Brain microvascular endothelial cell (primary cell): ENCODE measurements at places on chromosomes 1 and 21.
A peak's percentile ranks its signal among the peaks of the same experiment; 100 is the strongest.

- no peak for DNase-seq
Observed at GRCh38 chr1:103489935-103490334, 35.6 kb upstream of the RNPC3 start.

GRCh38 chr1:220007438-220007837 is 38.9 kb downstream of the EPRS1 start:
- no peak for DNase-seq

GRCh38 chr1:184533915-184534314 is 147.1 kb downstream of the C1orf21 start:
- no peak for DNase-seq

DNA sequence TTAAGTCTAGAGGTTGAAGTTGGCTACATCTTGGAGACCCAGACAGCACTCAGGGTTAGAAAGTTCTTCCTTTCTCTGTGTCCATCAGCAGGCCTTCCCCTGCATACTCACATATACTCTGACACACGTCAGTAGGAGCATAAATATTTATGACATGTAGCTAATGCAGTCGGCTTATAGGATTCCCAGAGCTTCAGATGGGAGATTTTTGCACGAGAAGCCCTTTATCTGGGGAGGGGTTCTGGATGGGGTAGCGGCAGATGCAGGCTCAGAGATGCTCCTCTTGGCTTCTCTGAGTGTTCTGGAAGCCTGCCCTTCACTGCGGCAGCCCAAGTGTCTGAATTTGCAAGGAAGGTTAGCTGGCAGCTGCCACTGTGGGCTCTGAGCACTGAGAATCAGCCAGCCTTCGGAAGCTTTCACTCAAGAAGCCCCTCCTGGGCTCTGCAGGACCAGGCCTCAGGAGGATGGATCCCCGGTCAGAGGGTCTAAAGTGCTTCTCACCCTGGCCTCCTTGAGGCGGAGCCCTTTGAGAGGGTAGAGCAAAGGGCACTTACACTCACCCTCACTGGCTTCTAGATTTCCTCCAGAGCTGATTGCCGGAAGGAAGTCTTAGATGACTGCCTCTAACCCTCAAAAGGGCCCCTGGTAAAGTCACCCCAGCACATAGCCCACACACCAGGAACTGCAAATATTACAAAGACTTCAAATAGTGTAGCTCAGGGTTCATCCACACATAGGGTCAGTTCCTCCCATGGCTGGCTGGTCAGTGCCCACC is 68.1 kb upstream of the NFASC start:
- DNase-seq: no peak

- no peak for DNase-seq
Observed at GRCh38 chr1:150987924-150988323, 5.8 kb downstream of the ANXA9 start.

DNA sequence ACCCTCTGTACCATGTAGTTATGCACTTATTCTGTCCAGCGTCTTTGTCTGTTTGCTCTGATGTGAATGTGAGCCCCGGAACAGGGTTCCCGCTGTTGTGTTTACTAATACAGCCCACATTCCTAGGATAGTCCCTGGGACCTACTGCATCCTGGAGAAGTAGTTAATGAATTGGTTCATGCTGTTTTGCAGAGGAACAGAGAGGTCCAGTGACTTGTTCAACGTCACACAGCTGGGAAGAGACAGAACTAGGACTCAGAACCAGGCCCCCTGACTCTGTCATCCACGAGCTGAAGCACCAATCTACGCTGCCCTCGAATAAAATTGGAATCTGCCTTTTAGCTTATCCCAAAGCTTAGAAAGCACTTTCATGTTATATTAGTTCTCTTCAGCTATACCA is 784 bp downstream of the AGT start:
- no peak for DNase-seq

DNA sequence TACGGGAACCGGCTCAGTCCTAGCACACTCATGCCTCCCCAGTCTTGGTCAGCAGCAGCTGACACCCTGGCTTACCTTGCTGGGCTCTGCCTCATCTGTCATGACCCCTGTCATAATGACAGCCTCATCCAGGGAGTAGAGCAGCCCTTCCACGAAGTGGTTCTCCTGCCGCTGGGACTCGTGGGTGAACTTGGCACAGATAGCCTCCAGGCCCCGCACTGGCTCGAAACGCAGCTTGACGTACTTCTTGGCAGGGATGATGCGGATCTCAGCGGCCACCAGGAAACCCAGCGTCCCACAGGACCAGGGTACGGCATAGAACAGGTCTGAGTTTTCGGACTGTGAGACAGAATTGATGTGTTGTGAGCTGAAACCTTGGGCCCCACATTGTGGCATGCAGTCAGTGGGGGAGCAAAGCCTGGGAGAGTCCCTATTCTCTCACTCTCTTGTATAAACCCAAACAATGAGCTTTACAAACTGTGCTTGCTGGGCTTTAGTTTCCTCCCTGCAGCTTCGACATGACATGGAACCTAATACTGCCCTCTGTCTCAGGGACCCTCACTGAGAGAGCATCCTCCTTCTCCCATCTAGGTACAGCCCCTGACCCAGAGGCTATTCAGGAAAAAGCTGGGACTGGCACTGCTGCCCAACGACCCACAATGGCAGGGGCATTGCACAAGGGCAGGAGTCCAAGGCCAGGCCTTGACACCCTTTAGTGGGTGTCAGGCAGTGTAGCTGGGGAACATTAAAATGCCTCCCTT is 15.5 kb downstream of the DHCR24 start:
- no peak for DNase-seq

- DNase-seq: no peak
Observed at GRCh38 chr1:159921251-159921650, 4.1 kb downstream of the TAGLN2 start.

DNA sequence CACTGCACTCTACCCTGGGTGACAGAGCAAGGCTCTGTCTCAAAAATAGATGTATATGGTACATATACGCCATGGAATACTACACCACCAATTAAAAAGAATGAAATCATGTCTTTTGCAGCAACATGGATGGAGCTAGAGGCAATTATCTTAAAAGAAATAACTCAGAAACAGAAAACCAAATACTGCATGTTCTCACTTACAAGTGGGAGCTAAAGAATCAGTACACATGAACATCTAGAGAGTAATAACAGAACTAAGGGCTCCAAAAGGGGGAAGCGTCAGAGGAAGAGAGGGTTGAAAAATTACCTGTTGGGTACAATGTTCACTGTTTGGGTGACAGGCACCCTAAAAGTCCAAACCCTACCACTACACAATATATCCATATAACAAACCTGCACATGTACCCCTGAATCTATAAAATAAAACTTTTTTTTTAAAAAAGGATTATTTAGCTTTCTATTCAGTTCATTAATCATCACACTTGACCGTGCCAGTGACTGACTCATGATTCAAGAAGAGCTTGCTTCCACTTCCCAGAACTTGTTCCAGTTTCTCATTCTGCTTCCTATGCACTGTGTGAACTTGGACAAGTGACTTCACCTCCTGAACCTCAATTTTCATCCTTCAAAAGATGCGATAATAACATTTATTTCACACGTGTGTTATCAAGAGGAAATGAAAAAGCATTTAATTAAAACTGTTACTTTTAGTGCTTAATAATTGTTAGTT is 109.6 kb downstream of the PLPP3 start:
- peak; percentile 41 for DNase-seq

DNA sequence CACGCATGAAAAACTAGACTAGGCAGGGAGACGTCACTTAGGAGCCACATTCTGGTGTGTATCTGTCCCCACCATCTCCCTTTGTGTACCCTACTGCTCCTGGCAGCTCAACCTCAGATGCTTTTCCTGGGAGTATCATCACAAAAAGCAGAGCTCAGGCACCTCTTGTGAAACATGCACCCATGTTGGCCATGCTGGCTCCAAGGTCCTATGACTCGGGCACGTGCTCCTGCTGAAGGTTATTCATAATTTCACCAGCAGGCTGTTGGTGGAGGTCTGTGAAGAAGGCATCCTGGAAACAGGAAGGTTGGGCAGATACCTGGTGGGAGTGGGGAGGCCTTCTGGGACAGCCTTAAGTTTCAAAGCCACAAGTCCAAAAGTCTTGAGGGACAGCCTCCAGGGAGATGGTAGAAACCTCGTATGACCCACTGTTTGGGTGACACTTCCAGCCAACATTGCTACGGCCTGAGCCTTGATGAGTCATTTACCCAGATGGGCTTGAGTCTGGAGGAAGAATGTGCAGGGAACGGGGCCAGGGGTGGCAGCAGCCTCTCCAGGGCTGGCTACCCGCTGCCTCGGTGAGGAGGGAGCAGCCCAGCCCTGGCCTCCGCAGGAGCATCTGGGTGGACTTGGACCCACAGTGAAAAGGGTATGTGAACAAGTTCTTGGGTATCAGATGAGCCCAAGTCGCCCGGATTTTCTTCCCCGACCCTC is 75.8 kb downstream of the PGBD5 start:
- DNase-seq: no peak

GRCh38 chr1:233654658-233655280 is 40.9 kb downstream of the KCNK1 start:
- DNase-seq: no peak

GRCh38 chr1:169421309-169421708 is 6.0 kb downstream of the CCDC181 start:
- no peak for DNase-seq

GRCh38 chr21:22250355-22250754 is 1252.1 kb downstream of the NCAM2 start:
- DNase-seq: no peak

- DNase-seq: peak; percentile 25
Observed at GRCh38 chr1:25543425-25544242, at the start of gene LDLRAP1. TSS of gene LDLRAP1 (plus strand) at chr1:25543606. CDS start at chr1:25543699, 93 bp downstream.

GRCh38 chr1:19640363-19641316 is 3.5 kb upstream of the NBL1 start:
- DNase-seq: peak; percentile 37

DNA sequence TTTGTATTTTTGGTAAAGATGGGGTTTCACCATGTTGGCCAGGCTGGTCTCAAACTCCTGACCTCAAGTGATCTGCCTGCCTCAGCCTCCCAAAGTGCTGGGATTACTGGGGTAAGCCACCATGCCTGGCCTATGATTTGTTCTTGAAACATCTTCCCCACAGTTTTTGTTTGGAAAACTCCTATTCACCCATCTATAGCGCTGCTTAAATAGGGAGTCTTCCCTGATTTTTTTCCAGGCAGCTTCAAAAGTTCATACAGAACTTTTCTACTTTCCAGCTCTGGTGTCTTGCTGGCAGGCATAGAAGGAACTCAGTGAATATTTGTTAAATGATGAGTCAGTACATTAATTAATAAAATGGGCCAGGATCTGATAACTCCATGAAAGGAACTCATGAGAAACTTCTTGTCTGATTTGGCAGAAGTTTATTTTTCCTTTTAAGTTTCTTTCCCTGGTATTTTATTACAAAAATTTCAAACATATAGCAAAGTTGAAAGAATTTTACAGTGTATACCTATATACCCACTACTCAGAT is 33.0 kb upstream of the TTC22 start:
- DNase-seq: no peak

DNA sequence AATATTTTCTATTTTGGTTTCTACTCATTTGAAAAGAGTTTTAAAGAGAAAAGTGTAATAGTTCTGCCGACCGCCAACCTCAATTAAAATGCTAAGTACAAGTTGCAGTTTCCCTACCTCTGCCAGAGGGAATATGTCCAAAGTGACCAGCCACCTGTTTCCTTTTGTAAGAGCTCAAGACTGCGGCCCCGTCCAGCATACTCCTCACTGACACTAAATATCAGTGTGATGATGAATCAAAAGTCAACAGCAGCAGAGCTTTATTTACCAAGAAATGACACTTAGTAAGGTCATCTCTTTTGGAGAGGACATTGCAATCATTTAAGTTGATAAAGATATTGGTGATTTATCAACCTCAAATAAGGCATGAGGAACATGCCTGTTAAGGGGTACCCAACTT is 57.4 kb upstream of the NRIP1 start:
- DNase-seq: no peak

GRCh38 chr1:162219461-162219860 is 150.0 kb downstream of the NOS1AP start:
- DNase-seq: no peak

- DNase-seq: no peak
Observed at GRCh38 chr1:154846565-154847442, 23.3 kb downstream of the KCNN3 start.

GRCh38 chr1:6329851-6330250 is 63.7 kb downstream of the ACOT7 start:
- DNase-seq: no peak

DNA sequence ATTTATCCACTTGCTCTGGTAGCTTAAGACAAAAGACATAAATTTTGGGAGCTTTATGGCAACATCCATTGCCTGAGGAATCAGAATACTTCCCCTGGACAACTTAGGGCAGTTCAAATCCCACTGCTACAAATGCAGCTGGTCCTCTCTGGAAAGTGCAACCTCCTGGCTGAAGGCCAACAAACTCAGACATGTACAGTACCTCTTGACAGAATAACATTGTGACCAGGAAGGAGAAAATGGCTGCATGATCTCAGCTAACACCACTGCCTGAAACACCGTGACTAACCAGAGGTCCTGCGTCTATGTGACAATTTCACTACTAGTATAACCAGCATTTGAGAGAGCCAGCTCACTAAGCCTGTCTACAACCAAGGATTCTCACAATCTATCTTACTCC is 218.9 kb downstream of the CRB1 start:
- peak; percentile 15 for DNase-seq
